Mesendoderm (in vitro differentiated cells): ENCODE measurements at places on chromosomes 3 and 15.

DNA sequence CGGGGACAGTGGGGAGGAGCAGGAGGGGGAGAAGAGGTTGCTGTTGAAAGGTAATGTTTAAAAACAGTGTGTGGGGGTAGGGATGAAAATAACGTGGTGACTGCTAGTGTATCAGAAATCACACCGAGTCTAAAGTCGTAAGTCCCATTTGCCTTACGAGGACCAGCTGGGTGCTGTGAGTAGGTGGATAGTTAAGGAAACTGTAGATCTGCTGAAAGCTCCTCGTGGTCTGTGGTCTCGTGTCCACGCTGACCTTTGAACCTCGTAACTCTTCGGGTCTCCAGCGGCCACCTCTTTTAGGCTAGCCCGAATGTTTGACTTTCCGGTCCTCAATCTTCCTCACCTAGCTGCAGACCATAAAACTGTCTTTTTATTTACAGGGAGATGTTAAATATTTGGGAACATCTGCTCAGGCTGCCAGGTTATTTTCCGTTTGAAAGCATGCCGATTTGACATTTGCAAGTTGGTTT, 29.3 kb upstream of the ST3GAL6 start:
- DNase-seq, result peak; percentile 32

- DNase-seq, result peak; percentile 96
Observed at GRCh38 chr3:141392897-141393734, 24.8 kb downstream of the ZBTB38 start.

DNA sequence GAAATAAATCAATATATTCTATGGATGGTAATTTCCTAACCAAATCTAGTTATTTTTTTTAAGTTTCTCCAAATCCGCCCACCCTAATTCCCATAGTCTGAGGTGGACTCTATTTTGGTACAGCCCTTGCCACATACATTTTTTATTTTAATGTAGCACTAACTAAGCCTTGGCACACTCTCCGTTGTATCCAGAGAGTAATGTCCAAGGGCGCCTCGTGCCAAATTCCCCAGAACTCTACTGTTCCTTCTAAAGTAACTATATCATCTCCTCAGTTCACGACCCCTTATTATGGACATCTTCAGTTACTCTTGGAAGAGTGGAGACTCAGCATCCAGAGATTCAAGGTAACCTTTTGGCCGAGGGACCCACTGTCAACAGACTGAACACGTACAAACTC, 1.3 kb downstream of the VGLL3 start:
- no peak for DNase-seq

- DNase-seq, result no peak
Observed at GRCh38 chr15:75659928-75660645, 12.4 kb downstream of the SNX33 start.

- DNase-seq, result no peak
Observed at GRCh38 chr15:28252831-28253230, 69.1 kb downstream of the HERC2 start.

GRCh38 chr15:70447521-70447920, 315.8 kb downstream of the UACA start:
- DNase-seq, result no peak

DNA sequence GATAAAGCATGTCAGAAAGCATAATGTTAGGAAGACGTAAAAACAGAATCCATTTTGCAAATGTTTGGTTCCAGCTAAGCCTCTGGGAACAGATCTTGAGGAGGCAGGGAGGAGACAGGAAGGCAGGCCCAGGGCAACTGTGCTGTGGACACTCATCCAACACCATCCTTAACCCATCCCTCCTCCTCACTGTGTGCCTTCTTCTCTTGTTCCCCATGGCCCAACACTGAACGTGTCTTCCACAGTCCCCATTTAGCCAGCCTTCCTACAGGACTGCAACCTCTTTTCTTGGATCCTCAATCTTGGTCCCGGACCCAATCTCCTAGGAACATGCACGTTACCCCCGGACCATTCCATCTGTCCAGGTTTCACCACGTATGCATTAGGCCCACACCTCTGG, 15.4 kb downstream of the C2CD4B start:
- DNase-seq, result no peak

DNA sequence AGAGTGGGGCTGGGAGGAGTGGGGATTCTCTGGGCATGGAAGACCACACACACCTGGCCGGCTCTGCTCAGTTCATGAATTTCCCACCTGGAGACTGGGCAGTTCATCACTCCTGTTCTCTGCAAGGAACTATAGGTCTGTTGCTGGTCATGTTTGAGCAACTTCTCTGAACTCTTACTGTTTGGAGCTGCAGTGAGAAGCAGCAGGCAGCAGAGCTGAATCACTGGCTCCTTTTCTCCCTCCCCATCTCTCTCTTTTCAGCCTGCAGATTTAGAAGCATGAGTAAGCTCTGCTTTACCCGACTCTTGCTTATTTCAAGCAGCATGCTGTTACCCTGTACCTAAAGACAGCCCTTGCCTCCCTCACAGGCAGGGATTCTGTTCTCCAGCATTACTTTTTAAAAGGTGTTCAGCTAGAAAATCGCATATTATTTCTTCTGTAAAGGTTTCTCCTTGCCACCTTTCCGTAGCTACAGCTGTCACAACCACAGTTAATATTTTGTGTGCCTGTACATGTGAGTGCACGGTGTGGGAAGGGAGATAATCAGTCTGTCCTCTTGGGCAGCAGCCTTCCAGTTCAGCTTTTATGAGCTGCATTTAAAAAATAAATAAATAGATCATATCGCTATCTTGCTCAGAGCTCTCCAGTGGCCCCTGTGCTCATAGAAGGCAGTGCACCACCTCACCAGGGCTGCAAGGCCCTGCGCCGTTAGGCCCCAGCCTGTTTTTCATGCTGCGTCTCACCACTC, 131.6 kb downstream of the CHCHD6 start:
- DNase-seq, result peak; percentile 39

- no peak for DNase-seq
Observed at GRCh38 chr3:14460342-14461005, 58.1 kb downstream of the SLC6A6 start.

DNA sequence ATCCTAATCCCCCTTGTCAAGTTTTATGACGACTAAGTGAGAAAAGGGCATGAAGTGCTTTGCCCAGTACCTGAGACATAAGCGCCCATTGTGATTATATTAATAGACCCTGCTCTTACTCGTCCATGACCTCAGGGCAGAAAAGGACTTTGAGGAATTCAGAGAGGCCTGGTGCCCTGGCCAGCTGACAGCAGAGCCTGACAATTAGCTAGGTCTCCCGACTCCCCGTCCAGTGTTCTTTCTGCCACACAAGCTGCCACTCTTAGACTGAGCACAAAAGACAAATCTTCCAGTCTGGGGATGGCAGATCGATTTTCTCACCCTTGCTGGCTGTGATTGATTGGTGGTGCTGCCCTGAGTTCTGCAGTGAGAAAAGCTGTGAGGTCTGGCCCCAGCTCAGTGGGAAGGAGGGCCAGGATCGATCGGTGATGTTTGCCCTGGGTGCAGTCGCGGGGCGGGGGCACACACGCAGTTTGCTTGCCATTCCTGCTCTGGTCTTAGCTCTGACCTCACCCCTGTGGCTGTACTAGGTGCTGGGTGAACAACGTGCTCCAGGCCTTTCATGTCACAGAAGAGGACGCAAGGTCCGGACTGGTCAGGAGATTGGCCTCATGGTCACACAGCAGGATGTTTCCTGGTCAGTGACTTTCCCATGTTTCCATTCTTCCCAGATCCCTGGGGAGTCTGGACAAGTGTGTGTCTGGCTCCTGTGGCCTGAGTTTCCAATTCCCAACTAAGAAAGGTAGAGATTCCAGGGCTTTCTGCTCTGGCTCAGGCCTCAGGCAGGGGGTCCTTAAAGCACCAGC, 67.4 kb upstream of the TLE3 start:
- DNase-seq, result peak; percentile 65

DNA sequence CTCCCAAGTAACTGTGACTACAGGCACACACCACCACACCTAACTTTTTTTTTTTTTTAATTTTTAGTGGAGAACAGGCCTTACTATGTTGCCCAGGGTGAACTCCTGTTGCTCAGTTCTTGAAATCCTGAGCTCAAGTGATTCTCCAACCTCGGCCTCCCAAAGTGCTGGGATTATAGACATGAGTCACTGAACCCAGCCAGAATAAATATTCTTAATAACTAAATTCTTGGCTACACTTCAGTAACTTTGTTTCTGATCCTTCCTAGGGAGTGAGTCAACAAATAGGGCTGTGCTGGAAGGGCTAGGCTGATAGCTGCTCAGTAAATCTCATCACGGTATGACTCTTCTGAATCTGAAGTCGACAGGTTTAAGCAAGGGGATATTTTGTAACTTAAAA, 56.6 kb downstream of the P3H2 start:
- DNase-seq, result no peak

DNA sequence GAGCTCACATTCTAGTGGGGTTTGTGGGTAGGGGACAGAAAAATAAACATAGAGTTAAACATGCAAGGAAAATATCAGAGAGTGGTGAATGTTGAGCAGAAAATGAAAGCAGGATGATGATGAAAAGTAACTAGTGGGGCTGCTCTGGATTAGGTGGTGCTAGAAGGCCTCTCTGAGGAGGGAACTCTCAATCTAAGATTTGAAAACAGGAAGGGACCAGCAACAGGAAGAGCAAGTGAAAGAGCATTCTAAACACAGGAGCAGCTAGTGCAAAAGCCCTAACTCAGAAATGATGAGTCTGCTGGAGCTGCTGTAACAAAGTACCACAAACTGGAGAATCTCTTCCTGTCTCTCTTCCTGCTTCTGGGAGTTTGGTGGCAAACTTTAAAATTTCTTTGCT, 468.6 kb upstream of the AGTR1 start:
- DNase-seq, result no peak

GRCh38 chr3:115498421-115498820, 124.9 kb upstream of the GAP43 start:
- no peak for DNase-seq

- no peak for DNase-seq
Observed at GRCh38 chr3:175735866-175736265, 876.7 kb downstream of the NAALADL2 start.

GRCh38 chr3:129656659-129657247, 50.3 kb upstream of the PLXND1 start:
- peak; percentile 58 for DNase-seq

DNA sequence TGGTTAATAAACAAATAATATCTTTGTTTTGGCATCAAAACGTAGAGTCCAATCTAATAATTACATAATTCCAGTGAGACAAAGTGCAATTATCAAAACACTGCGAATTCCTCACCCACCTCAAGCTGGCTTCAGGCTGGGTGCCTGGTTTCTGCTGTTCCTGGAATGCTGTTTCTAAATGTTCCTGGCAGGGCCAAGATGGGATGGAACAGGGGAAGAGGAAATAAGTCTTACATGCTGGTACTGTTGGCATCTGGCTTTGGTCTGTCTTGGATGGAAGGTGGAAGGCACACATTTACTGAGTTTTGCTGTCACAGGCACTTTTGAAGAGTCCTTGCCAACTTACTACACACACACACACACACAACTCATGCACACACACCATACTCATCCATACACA, 101.9 kb upstream of the SLCO3A1 start:
- DNase-seq, result no peak

GRCh38 chr3:186935133-186935532, 4.8 kb downstream of the ST6GAL1 start:
- no peak for DNase-seq

- DNase-seq, result no peak
Observed at GRCh38 chr3:117036259-117036799, 326.8 kb downstream of the TUSC7 start.

GRCh38 chr3:60399292-60399691, 852.0 kb downstream of the FHIT start:
- no peak for DNase-seq

DNA sequence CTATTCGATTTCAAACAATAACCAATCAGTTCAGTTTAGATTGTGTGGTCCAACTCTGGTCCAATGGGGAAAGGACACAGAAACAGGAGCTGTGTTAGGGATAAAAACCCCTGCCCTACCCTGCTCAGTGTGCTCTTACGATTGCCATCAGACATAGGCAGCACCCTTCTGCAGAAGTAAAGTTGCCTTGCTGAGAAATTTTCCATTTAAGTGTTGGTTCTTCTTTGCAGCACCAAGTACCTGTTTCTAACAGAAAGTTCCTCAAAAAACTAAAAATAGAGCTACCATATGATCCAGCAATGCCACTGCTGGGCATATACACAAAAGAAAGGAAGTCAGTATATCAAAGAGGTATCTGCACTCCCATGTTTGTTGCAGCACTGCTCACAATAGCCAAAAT, 206.2 kb upstream of the CNTN4 start:
- DNase-seq, result no peak

GRCh38 chr3:179074656-179075055, 3.0 kb upstream of the ZMAT3 start:
- DNase-seq, result no peak

GRCh38 chr15:39140060-39140604, 440.7 kb upstream of the THBS1 start:
- DNase-seq, result peak; percentile 83

GRCh38 chr3:42732196-42732828, 29.7 kb upstream of the HHATL start:
- DNase-seq, result no peak

DNA sequence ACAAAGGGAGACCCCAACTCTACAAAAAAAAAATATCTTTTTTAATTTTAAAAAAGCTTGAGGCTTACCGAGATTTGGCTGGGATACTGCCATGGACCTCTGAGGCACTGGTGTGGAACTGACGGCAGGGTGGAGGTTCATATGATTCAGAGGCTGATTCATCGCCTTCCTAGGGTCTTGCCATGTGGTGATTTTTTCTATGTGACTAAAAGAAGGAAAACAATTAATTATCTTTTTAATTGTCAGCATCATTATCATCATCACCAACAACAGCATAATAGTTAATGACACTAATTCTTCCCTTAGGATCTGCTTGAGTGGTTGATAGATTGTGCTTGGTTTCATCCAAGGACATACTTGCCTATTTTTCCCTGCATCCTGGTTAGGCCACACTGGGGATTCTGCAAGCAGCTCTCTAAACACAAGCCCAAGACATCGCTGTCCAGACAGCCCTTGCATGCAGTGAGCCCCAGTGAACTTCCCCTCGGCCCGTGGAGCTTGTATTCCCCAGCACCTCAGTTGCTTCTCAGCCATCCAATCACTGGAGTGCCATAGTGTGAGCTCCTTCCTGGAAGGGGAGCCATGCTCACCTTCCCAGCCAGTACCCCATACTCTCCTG, 84.9 kb downstream of the WWTR1 start:
- DNase-seq, result no peak

DNA sequence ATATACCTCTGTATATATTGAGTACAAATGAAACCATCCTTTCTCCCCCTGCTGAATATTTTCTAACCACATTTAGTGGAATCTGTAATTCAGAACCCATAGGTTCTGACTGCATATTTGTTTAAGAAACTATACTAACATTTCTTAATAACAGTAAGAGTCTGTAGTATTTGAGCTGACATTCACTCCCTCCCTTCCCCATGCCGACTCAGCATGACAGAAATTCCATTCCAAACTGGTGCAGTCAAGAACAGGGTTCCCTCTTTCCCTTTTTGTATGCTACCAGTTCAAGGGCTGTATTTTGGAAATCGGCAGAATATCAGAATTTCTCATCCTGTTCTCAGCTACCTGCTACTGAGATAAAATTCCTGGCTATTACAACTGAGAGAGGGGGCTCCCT, 796.6 kb upstream of the DPPA4 start:
- DNase-seq, result peak; percentile 14

DNA sequence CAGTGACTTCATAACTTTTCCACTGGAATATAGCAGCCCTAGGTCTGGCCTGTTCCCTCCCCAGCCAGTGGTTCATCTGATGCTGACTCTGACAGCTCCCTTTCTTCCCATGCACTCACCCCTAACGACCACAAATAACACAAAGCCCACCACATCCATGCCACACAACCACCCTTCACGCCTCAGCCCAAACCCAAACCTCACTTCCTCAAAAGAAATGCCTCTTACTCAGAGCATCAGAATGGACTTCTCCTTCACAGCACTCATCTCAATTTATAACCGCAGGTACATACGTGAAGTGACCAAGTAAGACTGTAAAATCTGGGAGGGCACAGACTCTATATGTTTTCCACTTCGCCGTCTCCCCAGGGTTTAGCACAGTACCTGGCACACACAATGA, 1.1 kb downstream of the RBSN start:
- no peak for DNase-seq
